ENCODE measurements at places on chromosomes 12 and 14. TPM values are rescaled to one million over a fixed set of nuclear protein-coding genes. Genes with fewer than 3 reads are reported as not detected.

GRCh38 chr14:86915406-86915805, 1077.6 kb downstream of the GALC start:
- DNase-seq, result no peak

- peak; percentile 68 for DNase-seq
Observed at GRCh38 chr14:55129428-55130195, 560 bp downstream of the LGALS3 start.

BMAL2 gene
- 69.5 TPM for total RNA-seq

DNA sequence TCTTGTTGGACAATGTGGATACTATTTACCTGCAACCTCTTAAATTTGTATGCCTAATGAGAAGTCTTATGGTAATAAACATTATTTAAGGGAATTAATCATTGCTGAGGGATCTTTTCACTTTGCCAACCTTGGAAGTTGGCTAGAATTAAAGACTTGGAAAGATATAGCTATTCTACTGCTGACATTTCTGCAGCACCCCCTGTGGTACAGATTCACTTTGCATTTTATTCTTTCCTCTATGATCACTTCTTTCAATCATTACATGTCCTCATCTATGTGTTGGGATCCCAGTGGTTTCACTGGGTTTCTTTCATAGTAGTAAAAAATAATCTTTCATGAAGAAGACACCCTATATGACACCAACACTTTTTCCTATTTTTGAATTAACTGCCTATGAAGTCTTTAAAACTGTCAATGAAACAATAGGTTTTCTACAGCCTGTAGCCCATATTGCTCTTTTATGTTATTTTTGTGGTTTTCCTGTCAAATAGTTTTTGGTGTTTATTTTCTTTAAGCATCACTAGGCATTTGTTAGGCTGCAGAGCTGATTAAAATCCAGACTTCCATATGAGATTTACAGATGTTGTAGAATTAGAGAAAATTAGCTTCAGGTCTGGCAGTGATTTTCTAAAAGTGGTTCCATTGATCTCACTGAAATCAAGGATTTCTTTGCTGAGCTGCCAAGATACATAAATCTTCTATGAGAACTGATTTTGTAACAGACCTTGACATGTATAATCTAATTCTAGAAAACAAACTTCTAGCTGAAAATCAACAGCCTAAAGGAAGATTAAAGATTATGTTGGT, 256.1 kb downstream of the NAV3 start:
- no peak for DNase-seq

RGS6 gene
- not detected for total RNA-seq

- DNase-seq, result no peak
Observed at GRCh38 chr12:89393551-89394121, 41.3 kb upstream of the DUSP6 start.

- no peak for DNase-seq
Observed at GRCh38 chr12:1773937-1774655, 46.3 kb upstream of the LRTM2 start.

- peak; percentile 47 for DNase-seq
Observed at GRCh38 chr14:61234215-61234916, 46.8 kb downstream of the TMEM30B start.

- DNase-seq, result no peak
Observed at GRCh38 chr14:93821051-93821450, 32.8 kb upstream of the PRIMA1 start.

CCDC197 gene
- not detected for total RNA-seq

DNA sequence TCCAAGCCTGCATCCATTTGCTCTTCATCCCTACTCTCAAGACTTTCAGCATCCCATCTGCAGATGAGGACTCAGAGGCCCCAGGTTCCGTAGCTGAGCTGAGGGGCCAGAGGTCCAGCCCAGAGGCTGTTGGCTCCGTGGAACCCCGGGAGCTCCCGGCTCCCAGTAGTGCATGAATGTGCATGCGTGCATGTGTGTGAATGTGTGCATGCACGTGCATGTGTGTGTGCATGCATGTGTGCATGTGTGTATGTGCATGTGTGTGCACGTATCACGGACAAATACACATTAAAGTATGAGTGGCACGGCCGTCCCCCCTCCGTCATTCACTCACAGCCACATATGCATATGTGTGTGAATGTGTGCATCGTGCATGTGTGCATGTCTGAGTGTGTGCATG, 149.9 kb downstream of the KIF26A start:
- no peak for DNase-seq

TAS2R20 gene
- total RNA-seq, result 0.05 TPM

DNA sequence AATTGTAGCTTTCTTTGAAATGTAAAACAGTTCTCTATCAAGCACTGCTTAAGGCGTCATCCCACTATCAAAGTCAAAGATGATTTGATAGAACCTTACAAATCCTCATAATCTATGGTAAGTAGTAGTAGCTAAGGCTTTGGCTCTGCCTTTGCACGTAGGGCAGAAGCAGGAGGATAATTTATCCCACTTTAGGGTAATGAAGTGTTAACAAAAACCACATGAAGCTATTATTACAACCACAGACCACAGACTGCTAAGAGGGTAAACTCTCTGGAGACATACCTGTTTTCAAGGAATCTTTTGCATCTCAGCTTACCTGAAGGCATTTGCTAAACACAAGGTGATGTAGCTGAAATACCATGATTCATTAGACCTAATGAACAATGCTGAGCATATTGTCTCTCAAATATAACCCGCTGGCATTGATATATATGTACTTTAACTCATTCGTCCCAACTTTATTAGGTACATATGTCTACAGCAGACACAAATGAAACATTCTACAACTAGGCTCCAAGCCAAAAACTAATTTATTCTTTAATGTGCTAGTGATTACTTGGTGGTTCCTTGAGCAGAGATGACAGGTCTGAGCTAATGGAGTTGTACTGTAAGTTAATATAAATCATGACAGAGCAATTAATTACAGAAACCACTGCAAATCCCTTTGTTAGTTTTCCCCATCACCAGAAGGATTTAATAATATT, 368.8 kb downstream of the ETNK1 start:
- no peak for DNase-seq

BCL11B gene
- total RNA-seq, result 0.18 TPM

Measured in HT1080 (cell line).